ENCODE measurements at places on chromosomes 4 and X.

GRCh38 chrX:124981420-124981819 lies 338.3 kb upstream of the TEX13C start:
- no peak for DNase-seq

GRCh38 chrX:96682516-96682915 lies 2.1 kb upstream of the DIAPH2 start:
- DNase-seq = no peak

- DNase-seq = no peak
Observed at GRCh38 chrX:20067709-20068561, 48.8 kb downstream of the MAP7D2 start.

- DNase-seq = no peak
Observed at GRCh38 chrX:38831949-38832348, 30.7 kb downstream of the MID1IP1 start.

GRCh38 chrX:119622356-119623232 lies 16.4 kb upstream of the NKRF start:
- no peak for DNase-seq

All from chondrocyte (in vitro differentiated cells).